Stimulated activated CD8-positive, alpha-beta memory T cell treated with anti-CD3 and anti-CD28 coated beads, Interleukin-15, amount 100 ng/mL, for 1 hour (primary cell): ENCODE measurements at places on chromosomes 1 and 21.

DNA sequence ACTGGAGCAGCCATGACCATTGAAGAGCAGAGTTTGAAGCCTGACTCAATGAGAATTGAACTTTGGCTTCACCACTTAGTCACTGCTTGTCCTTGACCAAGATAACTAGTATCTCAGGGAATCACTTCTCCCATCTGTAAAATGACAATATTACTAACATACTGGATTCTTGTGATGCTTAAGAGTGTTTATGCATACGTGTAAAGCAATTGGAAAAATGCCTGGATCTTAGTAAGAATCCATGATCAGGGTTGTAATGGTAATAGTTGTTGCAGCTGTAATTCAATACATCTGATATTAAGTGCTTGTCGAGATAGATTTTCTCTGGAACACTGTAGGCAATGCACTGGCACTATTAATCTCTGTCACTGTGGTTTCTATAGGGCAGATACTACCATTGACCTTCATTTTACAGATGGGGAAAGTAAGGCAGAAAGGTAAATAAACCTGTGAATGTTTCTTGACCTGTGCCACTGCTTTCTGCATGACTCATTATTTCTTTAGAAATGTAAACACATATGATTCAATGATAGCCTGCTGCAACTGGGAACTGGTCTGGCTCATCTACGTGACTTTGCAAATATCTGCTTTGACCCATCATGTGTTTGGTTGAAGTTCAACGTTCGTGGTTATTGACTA is 662.5 kb downstream of the PLA2G4A start:
- no peak for DNase-seq

- no peak for DNase-seq
Observed at GRCh38 chr1:210978316-210978973, 155.5 kb downstream of the KCNH1 start.

DNA sequence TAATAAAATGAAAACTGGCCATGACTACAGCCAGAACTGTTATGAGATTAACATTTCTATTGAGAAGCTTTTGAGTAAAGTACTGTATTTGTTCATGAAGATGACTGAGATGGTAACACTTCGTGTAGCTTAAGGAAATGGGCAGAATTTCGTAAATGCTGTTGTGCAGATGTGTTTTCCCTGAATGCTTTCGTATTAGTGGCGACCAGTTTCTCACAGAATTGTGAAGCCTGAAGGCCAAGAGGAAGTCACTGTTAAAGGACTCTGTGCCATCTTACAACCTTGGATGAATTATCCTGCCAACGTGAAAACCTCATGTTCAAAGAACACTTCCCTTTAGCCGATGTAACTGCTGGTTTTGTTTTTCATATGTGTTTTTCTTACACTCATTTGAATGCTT is 164.0 kb downstream of the NEK7 start:
- no peak for DNase-seq

DNA sequence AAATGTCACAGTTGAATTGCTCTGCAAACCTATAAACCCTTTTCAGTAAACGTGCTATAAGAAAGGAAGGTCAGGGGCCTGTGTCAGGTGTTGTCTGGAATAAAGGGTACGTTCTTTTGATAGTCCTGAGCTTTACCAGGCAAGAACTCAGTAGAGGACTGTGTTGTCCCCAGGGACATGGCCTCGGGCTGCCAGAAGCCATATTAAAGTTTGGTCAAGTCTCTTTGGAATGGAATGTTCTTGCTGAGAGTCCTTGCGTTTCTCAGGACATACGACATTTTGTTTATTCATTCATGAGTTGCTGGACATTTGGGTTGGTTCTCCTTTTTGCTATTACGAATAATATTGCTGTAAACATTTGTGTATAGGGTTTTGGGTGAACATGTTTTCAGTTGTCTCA is 16.8 kb downstream of the VPS13D start:
- DNase-seq, result no peak

- DNase-seq, result no peak
Observed at GRCh38 chr1:225875044-225875815, 7.0 kb downstream of the TMEM63A start.

- DNase-seq, result no peak
Observed at GRCh38 chr1:38075191-38075590, 28.6 kb upstream of the POU3F1 start.

DNA sequence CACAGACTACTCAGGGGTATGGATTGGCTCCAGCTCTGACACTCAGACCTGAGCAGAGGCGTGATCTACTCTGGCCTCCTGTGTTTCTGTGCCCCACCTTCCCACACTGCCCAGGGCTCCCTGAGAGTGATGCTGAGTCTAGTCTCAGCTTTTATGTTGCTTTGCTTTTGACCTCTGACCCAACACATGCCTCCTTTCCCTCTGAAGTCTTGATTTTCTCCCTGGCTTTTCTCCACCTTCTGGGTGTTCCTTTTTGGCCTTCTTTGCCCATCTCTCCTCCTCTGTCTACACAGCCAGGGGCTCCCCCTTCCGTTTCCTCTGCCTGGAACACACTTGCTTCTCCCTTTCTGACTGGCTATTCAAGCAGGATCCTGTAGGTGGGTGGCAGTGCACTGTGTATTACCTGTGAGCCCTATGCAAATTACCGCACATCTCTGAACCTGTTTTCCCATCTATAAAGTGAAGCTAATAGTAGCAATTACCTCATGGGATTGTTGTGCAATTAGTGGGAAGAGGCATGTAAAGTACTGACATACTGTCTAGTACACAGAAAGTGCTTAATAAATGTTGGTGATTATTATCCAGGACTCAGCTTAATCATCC is 13.7 kb upstream of the MEX3A start:
- DNase-seq, result no peak

GRCh38 chr1:145696630-145696960 is 10.6 kb downstream of the PDZK1 start:
- no peak for DNase-seq

DNA sequence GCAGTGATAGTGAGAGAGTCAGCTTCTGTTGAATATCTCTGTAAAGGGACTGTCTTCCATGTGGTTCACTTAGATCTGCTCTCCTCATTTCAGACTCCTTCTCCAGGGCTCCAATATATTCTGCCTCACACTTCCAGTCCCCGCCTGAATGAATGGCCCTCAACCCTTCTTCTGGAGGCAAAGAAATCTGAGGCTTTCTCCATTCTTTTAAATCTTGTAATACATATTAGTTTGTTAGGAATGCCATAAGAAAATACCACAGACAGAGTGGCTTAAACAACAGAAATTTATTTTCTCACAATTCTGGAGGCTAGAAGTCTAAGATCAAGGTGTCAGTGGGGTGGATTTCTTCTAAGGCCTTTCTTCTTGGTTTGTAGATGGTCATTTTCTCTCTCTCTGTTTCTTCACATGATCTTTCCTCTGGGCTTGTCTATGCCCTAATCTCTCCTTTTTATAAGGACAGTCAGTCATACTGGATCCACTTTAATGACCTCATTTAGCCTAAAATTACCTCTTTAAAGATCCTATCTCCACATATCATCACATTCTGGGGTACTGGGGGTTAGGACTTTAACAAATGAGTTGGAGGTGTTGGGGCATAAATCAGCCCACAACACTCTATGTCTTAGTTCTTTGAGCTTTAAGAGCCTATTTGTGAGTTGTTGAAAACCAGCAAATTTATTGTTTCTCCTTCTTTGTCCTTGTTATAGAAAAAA is 128.5 kb upstream of the KCNK2 start:
- DNase-seq, result no peak

- no peak for DNase-seq
Observed at GRCh38 chr1:203238535-203238934, 9.1 kb upstream of the CHIT1 start.

GRCh38 chr21:37164742-37165141 is 91.7 kb downstream of the TTC3 start:
- DNase-seq, result no peak

DNA sequence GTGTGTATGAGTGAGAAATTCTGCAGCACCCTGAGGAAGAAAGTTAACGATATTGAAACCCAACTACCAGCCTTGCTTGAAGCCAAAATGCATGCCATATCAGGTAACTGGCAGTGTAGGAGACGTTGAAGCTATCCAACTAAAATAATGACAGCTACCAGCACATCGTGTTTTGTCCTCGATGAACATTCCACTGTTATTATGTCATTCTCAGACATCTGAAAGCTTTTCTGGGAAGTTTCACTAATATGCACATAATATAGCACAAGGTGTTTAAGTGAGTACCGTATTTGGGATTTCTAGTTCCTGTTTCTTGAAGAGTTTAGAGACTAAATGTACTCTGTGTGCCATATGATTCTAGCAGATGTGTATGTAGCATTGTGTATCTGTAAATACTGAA is 173.5 kb downstream of the DISC1 start:
- no peak for DNase-seq

DNA sequence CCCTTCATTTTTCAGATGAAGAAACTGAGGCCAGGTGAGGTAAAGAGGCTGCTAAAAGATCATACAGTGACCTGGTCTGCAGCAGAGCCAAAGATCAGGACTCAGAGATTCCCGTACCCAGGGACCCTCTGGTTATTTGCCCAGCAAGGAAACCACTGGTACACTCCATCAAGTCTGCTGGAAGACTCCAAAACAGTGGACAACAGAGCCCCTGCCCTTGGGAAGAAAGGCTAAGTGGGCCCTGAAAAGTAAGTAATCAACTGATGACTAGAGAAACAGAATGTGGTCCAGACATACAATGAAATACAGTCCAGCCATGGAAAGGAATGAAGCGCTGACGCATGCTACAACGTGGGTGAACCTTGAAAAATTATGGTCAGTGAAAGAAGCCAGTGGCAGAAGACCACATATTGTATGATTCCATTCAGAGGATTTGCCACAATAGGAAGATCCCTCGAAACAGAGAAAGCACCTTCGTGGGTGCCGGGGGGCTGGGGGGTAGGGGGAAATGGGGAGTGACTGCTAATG is 106.4 kb downstream of the ETS2 start:
- no peak for DNase-seq

DNA sequence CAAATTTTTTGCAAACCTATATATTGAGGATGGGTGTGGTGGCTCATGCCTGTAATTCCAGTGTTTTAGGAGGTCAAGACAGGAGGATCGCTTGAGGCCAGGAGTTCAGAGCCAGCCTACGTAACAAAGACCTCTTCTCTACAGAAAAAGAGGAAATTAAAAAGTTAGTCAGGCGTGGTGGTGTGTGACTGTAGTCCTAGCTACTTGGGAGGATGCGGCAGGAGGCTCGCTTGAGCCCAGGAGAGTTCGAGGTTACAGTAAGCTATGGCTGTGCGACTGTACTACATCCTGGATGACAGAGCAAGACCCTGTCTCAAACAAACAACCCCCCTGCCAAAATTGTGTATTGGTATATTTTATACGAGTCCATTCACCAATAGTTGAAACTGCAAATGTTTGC is 589.7 kb downstream of the DPYD start:
- DNase-seq, result no peak
